Umbilical cord (tissue), 2 donors: ENCODE measurements at places on chromosomes 11 and 22.

- DNase-seq, result peak; percentile 59
Measured at GRCh38 chr11:6655790-6656583, at the start of gene DCHS1. DCHS1 (minus strand) TSS chr11:6655809; CDS start chr11:6641613, 14,196 bp downstream.

DNA sequence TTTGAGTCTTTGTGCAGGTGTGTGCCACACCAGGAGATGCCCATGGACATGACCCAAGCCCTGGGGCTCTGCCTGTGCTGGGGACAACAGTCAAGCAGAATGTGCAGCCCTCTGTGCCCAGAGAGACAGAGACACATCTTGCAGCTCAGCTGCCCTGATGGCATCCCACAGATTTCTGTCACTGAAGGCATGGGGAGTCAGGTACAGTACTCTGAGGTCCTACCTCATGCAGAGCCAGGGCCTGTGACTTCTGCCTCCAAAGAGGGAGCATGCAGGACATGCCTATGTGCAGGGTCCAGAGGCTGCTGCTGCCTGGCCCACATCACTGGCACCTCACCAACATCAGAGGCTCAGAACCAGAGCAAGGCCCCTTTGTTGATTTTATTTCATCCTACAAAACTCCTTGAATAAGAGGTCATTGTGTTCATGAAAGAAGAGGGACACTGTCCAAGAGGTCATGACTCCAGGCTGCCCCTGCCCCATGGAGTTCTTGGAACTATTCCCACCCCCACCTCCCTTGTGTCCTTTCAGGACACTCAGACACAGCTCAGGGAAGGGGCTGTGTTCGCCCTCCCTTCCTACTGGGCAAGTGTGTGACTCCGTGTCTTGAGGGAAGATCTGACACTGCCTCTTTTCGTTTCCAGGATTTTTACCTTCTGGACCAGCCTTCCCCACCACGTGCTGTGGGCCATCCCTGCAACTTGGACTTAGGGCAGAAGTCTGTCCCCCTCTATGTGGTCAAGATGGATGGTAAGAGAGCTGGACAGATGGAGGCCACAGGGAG is 62.3 kb downstream of the BTG4 start:
- DNase-seq, result no peak

- DNase-seq, result no peak
Measured at GRCh38 chr22:42841444-42841843, 15.6 kb downstream of the ARFGAP3 start.

- no peak for DNase-seq
Measured at GRCh38 chr11:45669146-45669545, 3.7 kb upstream of the CHST1 start.

- DNase-seq, result no peak
Measured at GRCh38 chr11:110295086-110295485, 1.3 kb downstream of the RDX start.

DNA sequence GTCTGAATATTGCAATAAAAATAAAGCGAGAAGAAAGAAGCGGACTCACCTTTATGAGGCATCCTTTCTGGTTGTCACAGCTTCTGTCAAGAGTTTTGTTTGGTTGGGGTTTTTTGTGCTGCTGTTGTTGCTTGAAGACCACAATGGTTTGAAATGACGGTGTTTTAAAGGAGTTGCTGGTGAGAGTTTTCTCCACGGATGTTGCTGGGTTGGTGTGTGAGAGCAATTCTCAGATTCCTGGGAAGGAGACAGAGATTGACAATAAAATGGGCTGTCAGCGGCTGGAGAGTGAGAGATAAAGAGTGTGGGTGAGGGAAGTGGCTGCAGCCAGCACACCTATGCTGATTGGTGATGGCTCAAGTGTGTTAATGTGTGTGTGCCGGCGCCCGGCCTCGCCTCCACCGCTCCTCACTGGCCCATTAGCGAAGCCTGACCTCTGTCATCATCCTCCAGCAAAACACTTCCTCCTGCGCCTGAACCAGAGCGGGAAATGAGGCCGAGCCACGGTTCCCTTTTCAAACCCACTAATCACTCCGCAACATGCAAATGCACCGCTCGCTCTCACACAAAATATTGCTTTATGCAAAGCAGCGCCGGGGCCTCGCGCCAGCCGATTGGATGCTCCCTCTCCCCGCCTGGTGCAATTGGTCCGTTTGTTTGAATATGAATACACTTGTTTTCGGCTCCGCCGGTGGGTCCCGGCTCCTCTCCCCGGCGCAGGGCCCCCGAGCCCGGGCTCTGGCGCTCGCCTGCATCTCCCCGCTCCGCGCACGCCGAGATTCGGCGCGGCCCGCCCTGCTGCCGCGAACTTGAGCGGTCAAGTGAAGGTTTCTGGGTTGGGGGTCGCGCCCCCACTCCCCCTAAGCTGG is at the start of gene PAX6:
PAX6 (minus strand) TSS at position 544 of the 869 bp plus-strand sequence. CDS start 4,911 bp downstream, outside the sequence.
- no peak for DNase-seq

DNA sequence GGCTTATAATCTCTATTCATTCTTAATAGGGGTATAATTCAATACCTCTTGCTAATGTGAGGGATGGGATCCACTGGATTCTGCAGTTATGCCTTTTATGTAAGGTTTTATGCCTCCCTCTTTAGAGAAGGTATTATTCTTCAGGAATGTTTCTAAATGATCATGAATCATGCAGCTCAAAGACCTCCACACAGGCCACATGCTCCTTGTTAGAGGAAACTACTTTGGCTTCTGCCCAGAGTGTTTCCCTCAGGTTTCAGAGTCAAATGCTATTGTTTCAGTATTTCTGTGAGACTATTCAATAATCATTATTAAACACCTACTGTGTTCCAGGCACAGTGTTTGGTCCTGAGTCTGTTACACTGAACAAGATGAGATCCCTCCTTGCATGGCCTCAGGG is 115.9 kb downstream of the RAB38 start:
- no peak for DNase-seq

GRCh38 chr11:2533587-2534133 is 88.9 kb downstream of the KCNQ1 start:
- DNase-seq, result peak; percentile 92

DNA sequence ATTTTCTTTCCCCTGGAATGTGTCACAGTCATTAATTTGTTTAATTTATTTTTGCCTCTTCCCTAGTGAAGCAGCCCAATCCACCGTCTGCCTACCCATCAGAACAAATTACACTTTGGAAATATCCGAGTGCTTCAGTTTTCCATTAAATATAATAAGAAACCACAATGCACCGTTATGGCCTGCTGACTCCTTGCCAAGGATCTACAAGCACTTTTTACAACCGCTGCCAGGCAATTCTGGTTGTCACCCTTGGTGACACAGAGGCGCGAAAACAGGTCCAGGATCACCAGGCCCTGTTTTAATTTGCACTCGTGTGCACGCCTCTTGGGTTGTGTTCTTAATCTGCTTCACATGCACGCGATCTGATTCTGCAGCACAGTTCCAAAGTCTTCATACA is 43.9 kb downstream of the KIRREL3 start:
- no peak for DNase-seq

DNA sequence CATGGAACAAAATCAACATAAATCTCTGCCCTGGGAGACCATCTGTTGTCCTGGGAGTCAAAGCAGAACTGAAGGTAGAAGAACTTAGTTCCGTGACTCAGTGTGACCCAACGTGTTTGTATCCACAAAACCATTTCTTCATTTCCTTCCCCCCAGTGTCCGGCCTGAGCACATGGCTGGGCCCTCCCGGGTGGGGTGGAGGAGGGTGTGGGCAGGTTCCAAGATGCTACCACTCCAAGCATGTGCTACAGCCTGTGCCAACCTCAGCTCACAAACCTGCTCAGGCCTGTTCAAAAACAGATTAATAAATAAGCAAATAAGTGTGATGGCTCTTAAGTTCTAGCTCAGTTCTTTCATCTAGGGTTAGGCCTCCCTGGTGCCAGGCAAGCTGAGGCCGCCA is 55.3 kb downstream of the SHANK2 start:
- DNase-seq, result no peak

- peak; percentile 65 for DNase-seq
Measured at GRCh38 chr11:33630936-33631748, 69.5 kb downstream of the C11orf91 start.

DNA sequence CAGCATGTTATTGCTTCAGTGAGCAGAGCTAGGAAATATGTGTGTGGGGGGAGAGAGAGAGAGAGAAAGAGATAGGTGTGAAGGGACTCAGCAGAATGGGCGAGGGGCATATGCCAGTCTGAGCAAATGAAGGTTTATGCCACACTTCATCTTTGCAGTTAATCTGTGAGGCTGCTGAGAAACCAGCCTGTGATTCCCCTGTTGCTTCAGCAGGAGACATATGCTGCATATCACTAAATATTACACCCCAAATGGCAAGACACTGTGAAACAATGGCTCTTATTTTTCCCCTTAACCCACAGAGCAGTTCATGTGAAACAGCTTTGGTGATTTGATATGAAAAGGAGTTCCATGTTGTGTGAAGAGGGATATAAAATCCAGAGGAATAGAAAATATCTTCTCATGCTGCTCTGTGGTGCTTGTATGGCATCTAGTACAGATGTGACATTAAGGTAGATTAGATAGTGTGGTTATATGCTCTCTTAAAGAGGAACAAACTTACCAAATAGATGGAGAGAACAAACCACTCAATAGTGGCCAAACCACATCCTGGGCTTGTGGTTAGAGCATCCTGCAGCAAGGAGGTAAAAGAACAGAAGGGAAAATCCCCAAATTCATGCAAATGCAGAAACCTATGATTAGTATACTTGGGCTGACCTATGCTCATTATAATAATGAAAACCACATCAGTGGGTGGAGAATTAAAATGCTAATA is 864.2 kb downstream of the FAM181B start:
- DNase-seq, result no peak

DNA sequence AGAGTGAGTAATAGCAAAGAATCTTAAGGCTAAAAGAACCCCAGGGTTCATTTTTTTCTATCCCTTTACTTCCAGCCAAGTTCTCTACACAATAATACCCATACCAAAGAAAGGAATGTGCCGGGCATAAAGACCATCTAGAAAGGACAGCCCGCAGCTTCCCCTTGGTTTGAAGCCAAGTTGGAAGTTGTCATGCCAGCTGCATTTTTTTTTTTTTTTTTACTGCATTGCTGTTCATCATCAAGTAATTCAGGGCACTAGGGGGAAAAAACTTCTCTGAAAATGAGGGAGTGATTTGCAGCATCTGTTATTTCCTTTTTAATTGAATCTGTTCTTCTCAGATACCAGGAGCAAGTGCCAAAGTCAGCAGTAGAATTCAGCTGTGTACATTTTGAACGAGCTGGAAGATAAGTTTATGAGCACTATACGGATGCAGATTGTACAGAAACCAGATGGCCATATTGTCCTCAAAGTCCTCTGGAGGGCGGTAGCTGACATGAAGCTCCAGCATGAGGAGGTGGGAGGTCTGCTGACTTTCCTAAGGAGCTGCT is 56.4 kb downstream of the UBASH3B start:
- DNase-seq, result peak; percentile 40

GRCh38 chr11:83063073-83063754 is 8.5 kb downstream of the RAB30 start:
- DNase-seq, result no peak
